ENCODE measurements at places on chromosomes 1 and 21. TPM values are rescaled to one million over a fixed set of nuclear protein-coding genes. Genes with fewer than 3 reads are reported as not detected.

- H3K27me3 ChIP-seq: no peaks in the 10 kb centered on the region
- no peak for DNase-seq
- H3K4me3 ChIP-seq: no peak overlapping the region
- H3K4me1 ChIP-seq: no peaks in the 10 kb centered on the region
These were observed 7.0 kb downstream of the KRTAP15-1 start for GRCh38 chr21:30447056-30447455.

DNA sequence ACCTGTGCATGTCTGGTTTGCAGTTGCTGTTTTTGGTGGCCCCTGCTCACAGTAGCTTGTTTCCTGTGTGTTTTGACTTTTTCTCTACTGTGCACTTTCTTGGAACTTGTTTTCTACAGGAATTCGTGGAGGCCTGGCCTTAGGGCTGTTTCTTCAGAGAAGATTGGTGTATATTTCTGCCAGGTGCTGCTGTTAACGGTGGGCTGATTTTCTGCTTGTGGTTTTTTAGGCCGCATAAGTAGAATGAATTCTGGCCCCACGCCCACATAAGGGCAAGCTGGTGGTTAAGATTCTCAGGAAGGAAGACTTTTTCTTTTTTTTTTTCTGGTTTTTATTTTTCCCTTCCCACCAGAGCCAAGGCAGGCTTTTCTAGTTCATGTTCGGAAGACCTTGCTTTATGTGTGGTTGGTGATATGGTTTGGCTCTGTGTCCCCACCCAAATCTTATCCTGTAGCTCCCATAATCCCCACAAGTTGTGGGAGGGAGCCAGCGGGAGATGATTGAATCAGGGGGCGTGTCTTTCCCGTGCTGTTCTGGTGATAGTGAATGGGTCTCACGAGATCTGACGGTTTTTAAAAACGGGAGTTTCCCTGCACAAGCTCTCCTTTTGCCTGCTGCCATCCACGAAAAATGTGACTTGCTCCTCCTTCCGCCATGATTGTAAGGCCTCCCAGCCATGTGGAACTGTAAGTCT is 71.5 kb upstream of the DISP3 start:
- H3K36me3 ChIP-seq: no peaks in the 10 kb centered on the region
- H3K4me1 ChIP-seq: no peaks in the 10 kb centered on the region
- H3K27me3 ChIP-seq: no peaks in the 10 kb centered on the region
- no peak for DNase-seq
- H3K4me3 ChIP-seq: no peak overlapping the region

DNA sequence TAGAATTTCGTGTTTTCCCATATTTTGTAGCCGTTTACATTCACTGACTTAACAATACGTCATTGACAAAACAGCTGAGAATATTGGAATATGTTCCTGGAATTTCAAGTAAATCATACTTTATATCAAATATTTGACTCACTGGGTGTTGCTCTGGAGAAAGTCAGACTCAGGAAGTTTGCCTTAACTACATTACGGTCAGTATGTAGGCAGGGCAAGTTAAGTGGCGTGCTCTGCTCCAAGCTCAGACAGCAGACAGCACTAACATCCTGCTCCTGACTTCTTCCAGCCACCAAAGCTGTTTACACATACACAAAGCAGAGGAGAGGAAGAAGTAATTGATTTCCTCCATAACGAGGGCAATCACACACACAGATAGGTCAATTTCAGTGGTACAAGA is 414.6 kb downstream of the LRRIQ3 start:
- H3K27me3 ChIP-seq: no peaks in the 10 kb centered on the region
- H3K4me1 ChIP-seq: no peaks in the 10 kb centered on the region
- no peak overlapping the region for H3K4me3 ChIP-seq
- no peak for DNase-seq
- no peak overlapping the region for H3K27ac ChIP-seq

TMPRSS3 gene
- polyA plus RNA-seq: 0.86 TPM

GRCh38 chr21:28337315-28337714 is 655.4 kb downstream of the LTN1 start:
- no peaks in the 10 kb centered on the region for H3K4me1 ChIP-seq
- no peaks in the 10 kb centered on the region for H3K27me3 ChIP-seq
- H3K4me3 ChIP-seq: no peak overlapping the region
- H3K27ac ChIP-seq: no peak overlapping the region

DNA sequence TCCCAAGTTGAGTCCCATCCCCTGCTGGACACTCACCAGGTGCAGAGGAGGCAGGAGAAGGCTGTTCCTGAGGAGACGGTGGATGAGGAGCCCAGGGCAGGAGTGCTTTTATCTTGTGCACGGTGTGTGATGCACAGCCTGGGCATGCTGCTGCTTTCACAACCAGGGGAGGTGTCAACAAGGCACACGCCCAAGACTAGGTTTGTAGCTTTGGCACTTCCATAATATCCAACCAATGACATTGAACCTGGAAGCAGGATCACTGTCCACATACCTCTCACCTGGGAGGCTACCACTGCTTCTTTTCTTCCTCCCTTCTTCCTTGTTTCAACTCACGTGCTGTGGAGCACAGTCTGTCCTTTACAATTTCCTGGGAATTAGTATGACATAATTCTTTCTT is at the start of gene LCE3D:
Gene LCE3D (minus strand): TSS at position 84 of the 400 bp plus-strand sequence. CDS start 580 bp downstream, outside the sequence.
- no peak within 1 kb of the TSS for H3K27ac ChIP-seq
- no peak for DNase-seq
- no peaks in the 10 kb centered on the region for H3K4me1 ChIP-seq
- no peaks in the 10 kb centered on the region for H3K27me3 ChIP-seq
- H3K4me3 ChIP-seq: no peak within 1 kb of the TSS
- H3K36me3 ChIP-seq: no peaks in the 10 kb centered on the region

TMEM82 gene
- polyA plus RNA-seq: not detected

DNA sequence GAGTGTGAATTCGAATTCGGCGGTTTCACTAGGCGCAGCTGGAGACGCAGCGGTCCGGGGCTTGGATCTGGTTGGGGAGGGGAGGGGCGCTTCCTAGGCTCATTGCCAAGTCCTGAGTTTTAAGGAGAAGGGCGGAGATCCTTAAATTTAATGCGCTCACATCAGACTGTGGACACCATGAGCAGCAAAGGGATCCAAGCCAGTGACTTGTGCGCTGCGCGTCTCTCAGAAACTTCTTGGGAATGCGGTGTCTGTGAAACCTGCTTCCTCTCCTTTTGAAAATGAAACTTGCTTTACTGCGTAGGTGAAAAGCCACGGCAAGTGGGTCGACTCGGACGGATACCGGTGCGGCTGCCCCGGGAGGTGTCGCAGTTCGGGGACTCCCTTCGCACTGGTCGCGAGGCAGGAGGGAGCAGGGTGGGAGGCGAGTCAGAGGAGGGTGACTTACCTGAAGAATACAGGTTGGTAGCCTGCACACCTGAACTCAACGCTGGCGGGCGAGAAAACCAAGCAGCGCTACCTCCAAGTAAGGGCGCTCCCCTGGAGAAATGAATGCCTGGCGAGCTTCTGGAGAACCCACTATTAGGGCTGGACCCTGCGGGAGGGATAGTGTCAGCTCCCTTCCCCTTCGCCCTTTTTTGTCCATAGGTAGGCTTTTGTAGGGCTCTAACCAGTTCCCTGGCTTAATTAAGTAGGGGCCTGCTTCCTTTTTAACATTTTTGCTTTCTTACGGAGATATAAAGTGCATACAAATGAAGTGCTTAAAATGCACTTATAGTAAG is 992 bp downstream of the TENT5C start:
- H3K4me1 ChIP-seq: peaks cover 9% of the 10 kb centered on the region
- H3K27ac ChIP-seq: peak overlapping the region; percentile 81
- peak overlapping the region; percentile 82 for H3K4me3 ChIP-seq
- no peaks in the 10 kb centered on the region for H3K36me3 ChIP-seq

OR2AJ1 gene
- not detected for polyA plus RNA-seq

GRCh38 chr21:15281714-15282113 is 216.9 kb upstream of the NRIP1 start:
- no peak overlapping the region for H3K27ac ChIP-seq
- H3K4me1 ChIP-seq: no peaks in the 10 kb centered on the region
- H3K36me3 ChIP-seq: no peaks in the 10 kb centered on the region
- no peak overlapping the region for H3K4me3 ChIP-seq

DNA sequence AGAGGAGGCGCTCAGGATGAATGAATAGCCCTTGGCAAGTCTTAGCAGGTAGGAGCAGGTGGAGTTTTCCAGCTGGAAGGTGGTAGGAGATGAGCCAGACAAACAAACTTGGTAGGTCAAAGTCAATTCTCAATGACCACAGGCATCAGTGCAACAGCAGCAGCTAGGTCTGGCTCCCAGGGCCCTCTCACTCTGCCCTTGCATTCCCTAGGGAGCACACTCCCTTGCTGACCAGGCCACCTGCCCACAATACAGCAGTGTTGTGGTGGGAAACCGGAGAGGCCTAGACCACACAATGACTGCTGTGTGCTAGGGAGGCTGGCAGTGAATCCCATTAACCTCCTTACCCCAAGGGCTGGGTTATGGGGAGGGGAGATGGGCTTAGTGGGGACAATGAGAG is 13.0 kb upstream of the PAQR6 start:
- H3K36me3 ChIP-seq: peaks cover 99% of the 10 kb centered on the region
- H3K27me3 ChIP-seq: no peaks in the 10 kb centered on the region
- H3K27ac ChIP-seq: no peak overlapping the region

DNA sequence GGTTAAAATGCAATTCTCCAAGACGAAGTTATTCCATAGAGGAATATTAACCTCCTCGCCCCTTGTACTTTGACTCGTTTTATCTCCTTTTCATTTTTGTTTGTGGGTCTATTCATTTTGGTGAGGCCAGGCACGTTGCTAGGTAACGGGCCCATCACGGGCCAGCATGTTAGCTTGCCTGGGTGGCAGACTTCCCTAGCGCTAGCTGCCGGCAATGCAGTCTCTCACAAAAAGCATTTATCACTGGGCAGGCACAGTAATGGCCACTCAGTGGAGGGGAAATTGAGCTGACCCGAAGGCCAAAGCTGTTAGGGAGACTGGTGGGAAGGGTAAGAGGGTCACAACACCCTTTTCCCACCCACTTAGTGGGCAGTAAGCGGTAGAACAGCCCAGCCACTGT is 234.4 kb upstream of the FOXD3 start:
- no peaks in the 10 kb centered on the region for H3K4me1 ChIP-seq
- no peak overlapping the region for H3K4me3 ChIP-seq
- no peaks in the 10 kb centered on the region for H3K27me3 ChIP-seq
- no peak overlapping the region for H3K27ac ChIP-seq
- no peak for DNase-seq

HFM1 gene
- 9.0 TPM for polyA plus RNA-seq

MFSD2A gene
- polyA plus RNA-seq: 56.3 TPM

GRCh38 chr1:216306830-216307229 is 116.4 kb downstream of the USH2A start:
- H3K27ac ChIP-seq: no peak overlapping the region

GRCh38 chr1:113928187-113928930 is 765 bp upstream of the HIPK1 start:
- peak; percentile 31 for DNase-seq
- H3K27ac ChIP-seq: peak overlapping the region; percentile 95
- H3K27me3 ChIP-seq: no peaks in the 10 kb centered on the region
- H3K36me3 ChIP-seq: no peaks in the 10 kb centered on the region
- peaks cover 17% of the 10 kb centered on the region for H3K4me1 ChIP-seq

All from left lung (tissue), 14 donors.